ENCODE measurements at places on chromosomes 7 and 10.

DNA sequence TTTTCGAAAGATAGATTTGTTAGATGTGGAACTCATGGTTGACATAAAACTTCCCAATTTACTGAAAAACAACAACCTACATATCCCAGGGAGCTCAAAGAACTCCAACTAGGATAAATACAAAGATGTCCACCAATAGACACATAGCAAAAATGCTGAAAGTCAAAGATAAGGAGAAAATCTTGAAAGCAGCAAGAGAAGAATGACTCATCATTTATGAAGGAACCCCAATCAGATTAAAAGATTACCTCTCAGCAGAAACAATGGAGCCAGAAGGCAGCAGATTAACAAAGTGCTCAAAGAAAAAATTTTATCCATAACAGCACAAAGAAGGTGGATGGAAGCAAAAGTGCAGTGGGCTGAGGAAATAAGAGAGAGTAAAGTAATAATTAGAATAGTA is 908.6 kb downstream of the SORCS3 start:
- no peak for DNase-seq

GRCh38 chr7:105250706-105251105 is 138.0 kb downstream of the SRPK2 start:
- no peak for DNase-seq

DNA sequence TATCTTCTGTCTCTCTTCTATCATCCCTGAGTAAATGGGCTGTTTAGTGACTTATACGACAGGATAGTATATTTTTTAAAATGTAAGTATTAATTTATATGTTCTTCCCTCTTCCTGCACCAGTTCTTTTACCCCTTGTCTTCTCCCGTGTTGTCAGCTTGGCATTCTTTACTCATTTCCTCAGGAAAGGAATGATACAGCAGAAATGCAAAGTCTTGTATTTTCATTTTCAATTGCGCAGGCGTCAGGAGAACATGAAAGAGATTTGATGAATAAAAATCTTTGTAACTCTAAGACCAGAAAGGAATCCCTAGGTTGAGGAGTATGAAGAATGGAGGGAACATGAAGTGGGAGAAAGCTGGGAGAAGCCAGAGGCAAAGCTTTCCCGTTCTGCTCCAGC is 18.8 kb upstream of the VPS41 start:
- DNase-seq = no peak

GRCh38 chr7:12674861-12675260 is 12.6 kb upstream of the ARL4A start:
- no peak for DNase-seq

Data from stimulated activated CD4-positive, alpha-beta T cell treated with anti-CD3 and anti-CD28 coated beads, TNF-alpha, amount 100 ng/mL, for 24 hours (primary cell).